ENCODE measurements at places on chromosomes 3 and 15. TPM values are rescaled to one million over a fixed set of nuclear protein-coding genes. Genes with fewer than 3 reads are reported as not detected.

The UROC1 gene
- total RNA-seq = not detected

The TMEM212 gene
- not detected for total RNA-seq

DNA sequence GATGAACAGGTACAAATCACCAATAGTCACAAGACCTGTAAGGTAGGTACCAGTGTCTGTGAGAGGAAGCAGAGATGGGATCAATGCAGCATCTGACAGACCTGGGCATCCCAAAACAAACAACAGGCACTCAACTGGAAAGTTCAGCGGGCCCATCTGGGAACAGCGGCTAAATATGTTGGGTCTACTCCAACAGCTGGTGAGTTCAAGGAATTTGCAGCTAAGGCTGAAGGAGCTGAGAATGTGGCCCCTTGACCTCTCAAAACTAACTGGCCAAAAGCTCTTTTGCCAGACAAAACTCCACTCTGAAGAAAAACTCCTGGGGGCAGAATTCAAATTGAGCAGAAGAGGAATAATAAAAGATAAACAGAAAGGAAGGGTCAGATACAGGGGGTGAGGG lies 24.4 kb downstream of the AVEN start:
- no peak for DNase-seq

The MORC1 gene
- total RNA-seq = not detected

DNA sequence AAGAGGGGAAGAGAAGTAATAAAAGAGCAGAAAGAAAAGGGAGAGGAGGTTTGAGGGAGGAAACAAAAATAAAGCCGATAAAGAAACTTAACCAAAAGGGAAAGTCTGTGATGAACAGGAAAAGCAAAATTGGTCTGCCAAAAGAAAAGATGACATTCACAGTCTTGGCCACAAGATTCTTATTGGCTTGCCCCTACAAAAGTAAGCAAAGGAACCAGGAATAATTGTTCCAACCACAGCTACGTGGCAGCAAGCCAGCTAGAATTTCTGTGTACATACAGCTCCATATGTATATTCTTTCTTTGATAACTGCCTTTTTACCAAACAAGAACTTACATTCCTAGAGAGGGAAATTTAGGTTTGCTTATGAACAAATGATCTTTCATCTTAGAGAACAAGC lies 79.6 kb downstream of the MLH1 start:
- no peak for DNase-seq

DNA sequence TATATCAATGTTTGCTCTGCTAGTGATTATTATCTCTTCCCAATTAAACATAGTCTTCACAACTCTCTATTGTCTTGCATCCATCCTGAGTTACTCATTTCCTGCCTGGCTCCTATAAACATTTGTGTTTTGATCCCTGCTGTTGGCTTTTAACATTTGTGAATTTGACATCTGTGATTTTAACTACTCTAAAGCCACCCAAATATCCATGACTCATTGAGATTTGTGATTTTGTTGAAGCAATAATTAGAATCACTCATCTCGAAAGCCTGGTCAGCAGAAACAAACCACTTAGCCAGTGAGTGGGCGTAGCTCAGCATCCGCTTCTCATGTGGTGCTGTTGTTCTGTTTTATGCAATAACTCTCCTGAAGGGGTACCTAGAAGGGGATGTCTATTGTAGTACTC lies 174.3 kb upstream of the ZBTB20 start:
- DNase-seq = no peak

The HCLS1 gene
- not detected for total RNA-seq

- no peak for DNase-seq
Measured at GRCh38 chr3:113712129-113712528, 15.7 kb upstream of the USF3 start.

The CIDEC gene
- not detected for total RNA-seq

DNA sequence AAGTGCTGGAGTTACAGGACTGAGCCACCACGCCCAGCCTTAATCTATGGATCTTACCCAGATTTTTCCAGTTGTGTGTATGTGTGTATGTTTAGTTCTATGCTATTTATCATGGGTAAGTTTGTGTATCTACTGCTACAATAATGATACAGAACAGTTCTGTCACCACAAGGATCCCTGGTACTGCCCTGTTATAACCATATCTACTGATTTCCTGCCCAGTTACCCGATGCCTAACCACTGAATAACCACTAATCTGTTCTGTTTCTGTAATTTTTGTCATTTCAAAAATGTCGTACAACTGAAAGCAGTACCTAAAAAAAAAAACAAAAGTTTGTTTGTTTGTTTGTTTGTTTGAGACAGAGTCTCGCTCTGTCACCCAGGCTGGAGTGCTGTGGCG lies 123.7 kb upstream of the RAP2B start:
- no peak for DNase-seq

The ANKRD34C gene
- not detected for total RNA-seq

- DNase-seq = no peak
Measured at GRCh38 chr3:151372063-151372820, 12.3 kb downstream of the P2RY12 start.

GRCh38 chr15:57609805-57610529 lies 18.3 kb downstream of the MYZAP start:
- DNase-seq = no peak

DNA sequence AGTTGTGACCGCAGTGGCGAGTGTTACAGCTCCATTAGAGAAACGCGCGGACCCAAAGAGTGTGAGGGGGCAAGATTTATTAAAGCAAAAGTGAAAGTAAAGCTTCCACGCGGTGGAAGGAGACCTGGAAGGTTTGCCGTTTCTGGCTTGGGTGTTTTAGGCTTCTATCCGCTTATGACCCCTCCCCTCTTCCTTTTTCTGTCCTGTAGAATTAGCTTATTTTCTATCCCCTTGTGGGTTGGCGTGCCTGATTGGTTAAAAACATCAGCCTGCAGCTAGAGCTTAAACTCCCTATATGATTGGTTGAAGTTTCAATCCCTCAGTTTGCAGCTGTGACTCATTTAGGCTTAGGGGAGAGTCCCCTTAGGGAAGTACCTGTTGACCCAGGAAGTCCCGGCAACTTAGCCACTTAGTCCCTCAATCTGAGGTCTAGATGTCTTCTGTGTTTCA lies 39.6 kb downstream of the C3orf38 start:
- DNase-seq = no peak

DNA sequence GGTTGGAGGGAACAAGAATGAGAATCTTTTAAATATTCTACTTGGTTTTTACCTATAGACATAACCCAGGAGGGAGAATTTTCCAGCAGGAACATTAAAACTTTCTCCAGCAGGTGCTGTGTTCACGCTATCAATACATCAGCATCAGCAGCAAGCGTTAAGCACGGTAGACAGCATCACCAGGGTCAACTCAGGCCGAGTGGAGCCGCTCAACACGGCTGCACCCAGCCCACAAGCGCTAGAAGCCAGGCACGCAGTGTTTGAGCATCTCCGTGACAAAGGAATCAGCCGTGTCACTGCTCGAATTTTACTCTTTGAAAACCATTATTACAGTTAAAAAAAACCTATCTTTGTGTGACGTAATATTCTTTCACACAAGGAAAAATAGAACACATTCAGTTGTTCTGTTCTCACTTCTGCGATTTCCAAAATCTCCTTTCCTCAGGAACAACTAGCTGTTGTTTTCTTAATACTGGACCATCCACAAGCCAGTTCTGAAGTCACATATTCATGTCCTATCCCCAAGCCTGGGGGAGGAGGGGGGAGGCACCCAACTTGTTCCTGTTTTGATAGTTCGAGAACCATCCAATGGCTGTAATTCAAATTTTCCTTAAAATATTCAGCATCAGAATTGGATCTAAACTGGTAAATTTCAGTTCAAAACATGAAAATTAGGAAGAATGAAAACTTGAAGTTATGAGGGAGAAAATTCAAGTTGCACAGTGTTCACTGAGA lies 77.9 kb downstream of the ADAMTS17 start:
- DNase-seq = no peak

DNA sequence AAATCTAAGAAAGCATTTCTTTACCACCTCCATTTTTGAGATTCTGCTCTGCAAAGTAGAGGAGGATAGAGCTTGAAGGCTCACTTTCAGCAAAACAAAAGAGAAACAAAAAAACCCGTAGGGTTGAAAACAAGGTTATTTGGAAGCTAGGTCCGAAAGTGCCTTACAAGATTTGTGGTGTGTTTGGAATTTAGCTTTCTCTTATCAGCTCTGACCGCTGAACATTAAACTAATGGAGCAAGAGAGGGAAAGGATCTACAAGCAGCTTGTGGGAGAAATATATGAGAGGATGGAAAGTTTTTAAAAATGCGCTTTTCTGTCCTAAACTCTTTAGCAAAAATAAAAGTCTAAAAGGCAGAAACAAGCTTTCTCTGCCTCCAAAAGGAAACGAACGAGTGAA lies 545.5 kb downstream of the NTRK3 start:
- DNase-seq = no peak

- DNase-seq = no peak
Measured at GRCh38 chr3:133964547-133964946, 65.2 kb downstream of the SLCO2A1 start.

- no peak for DNase-seq
Measured at GRCh38 chr3:63580151-63580550, 72.3 kb upstream of the SNTN start.

- DNase-seq = no peak
Measured at GRCh38 chr15:81273855-81274254, 50.1 kb downstream of the STARD5 start.

DNA sequence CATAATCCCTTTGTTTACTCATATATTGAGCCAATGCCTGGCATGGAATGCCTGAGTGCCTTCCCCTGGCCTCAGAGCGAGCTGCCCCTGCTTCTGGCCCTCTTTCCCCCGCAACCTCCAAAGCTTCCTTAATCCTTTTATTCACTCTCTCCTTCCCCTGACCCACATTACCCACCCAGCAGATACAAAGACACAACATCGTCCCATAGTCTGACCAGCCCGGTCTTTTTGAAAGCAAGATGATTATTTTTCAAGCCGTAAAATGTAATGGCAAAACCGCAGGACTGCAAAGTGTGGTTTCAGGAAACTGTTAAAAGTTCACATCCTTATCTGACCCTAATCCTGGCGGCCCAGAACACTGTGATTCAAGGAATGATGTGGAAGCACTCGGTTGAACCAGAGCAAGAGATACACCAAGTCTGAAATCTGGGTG lies 78.4 kb upstream of the LRTM1 start:
- DNase-seq = no peak

DNA sequence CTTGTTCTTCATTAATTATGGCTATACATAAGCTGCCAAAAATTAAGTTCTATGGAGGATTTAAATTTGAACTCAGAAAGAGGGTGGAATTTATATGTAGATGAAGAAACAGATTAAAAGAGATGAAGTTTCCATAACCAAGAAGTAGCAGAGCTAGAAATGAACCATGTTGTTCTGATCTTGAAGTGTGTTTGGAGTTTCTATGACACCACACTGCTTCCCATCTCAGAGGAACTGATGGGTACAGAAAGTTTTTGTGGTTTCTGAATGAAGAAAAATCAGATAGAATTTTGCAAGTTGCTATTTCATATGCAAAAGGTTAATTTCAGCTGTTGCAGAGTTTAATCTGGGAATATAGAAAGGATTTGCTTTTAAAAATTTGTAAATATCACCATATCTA lies 710.3 kb downstream of the PDCD6IP start:
- DNase-seq = no peak

The SIN3A gene
- 45.4 TPM for total RNA-seq

GRCh38 chr3:182722907-182723306 lies 70.4 kb upstream of the ATP11B start:
- DNase-seq = peak; percentile 22

GRCh38 chr15:60975218-60975617 lies 253.9 kb downstream of the RORA start:
- DNase-seq = no peak

DNA sequence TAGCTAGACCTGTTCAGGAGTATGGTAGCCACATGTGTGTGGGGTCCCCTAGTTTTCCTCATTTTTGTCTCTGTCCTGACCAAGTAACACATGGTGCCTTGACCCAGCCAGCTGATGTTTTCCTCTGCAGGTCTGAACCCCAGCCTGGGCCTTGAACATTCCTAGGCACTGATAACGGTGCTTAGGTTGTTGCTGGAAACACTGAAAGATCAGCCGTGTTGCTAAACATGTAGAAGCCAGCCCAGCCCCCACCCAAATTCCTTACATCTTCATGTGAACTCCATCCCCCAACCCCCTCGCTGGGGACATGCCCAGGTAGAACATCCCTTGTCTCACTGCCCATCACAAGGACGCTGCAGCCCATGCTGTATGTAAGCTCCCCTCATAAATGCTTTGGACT lies 18.7 kb downstream of the RTP3 start:
- no peak for DNase-seq

The HRG gene
- total RNA-seq = not detected

The CELF6 gene
- total RNA-seq = 4.1 TPM

The NOX5 gene
- total RNA-seq = not detected

DNA sequence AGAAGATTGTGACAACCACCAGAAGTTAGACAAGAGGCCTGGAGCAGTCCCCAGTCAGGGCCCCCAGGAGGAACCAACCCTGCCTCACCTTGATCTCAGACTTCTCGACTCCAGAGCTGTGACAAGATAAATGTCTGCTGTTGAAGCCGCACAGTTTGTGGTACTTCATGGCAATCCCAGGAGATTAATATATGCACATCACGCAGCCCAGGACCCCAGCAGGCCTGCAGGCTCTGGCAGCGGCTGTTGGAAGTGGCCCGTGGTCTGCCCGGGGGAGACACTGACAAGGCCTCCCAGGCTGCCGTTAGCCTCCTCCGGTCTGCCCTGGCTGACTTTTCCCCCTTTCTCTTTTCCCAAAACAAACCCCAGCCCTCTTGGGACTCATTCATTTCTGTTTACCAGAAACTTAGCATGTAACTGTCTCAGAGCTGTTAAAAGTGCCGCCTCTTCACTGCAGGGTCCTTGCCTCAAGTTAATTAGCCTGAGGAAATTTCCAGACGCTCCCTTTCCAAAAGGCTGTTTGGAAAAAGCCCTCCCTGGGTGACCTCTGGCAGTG lies 183.5 kb upstream of the LYSMD4 start:
- no peak for DNase-seq

The ZPLD1 gene
- total RNA-seq = not detected

The PLXND1 gene
- 72.2 TPM for total RNA-seq

The PAK6 gene
- not detected for total RNA-seq

The IGDCC3 gene
- total RNA-seq = 342 TPM

DNA sequence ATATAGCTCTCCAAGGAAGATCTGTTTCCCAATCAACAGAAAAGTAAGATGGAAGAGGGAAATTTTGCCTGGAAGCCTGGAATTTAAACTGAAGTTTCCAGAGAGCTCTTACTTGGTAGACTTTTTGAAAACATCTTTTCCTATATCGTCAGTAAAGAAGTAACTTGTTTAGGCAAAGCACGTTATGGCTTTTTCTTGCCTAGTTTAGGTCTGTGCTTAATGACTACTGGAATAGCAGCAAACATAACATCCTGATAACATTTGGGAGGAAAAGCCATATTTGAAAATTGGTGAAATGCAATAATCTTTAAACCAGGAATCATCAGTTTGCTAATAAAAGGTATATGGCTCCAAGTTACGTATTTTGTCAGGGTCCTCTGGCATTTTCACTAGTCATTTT lies 160.4 kb upstream of the CGNL1 start:
- DNase-seq = no peak

GRCh38 chr15:48877630-48878595 lies at the start of gene EID1:
TSS of gene EID1 (plus strand) at chr15:48878134. CDS start at chr15:48878177, 43 bp downstream.
- peak; percentile 94 for DNase-seq

DNA sequence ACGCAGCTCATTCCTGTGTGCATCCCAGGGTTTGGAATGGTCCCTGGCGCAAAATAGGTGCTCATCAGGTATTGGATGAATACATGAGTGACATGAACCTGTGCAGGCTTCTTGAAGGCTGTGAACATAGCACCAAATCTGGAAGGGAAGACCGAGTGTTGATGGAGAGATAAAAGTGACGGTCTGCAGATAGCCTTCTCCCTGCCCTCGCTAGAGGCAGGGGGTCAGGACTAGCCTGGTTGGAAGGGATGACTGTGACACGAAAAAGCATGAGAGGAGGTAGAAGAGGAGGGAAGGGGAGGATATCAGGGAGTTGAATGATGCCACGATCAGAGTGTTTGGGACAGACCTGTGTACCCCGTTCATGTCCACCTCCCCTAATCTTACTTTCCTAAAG lies 267.1 kb downstream of the XXYLT1 start:
- DNase-seq = no peak
